ENCODE measurements at places on chromosomes 2 and 18.

DNA sequence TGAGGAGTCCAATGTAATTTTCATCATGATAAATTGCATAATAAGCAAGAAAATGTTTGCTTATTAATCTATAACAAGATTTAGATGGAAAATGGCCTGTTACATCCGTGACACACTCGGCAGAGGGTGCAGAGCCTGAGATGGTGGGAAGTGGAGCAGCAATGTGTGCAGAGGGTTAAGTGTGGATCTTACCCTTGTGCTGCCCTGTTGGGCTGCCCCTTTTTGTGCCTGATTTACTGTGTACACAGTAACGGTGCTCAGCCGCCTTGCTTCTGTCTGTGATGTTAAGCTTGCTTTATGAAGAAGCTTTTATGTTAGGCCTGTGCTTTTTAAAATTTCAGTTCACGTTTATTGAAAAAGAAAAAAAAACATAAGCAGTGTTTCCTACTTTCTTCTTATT is 220.2 kb upstream of the BOD1L2 start:
- DNase-seq: no peak

DNA sequence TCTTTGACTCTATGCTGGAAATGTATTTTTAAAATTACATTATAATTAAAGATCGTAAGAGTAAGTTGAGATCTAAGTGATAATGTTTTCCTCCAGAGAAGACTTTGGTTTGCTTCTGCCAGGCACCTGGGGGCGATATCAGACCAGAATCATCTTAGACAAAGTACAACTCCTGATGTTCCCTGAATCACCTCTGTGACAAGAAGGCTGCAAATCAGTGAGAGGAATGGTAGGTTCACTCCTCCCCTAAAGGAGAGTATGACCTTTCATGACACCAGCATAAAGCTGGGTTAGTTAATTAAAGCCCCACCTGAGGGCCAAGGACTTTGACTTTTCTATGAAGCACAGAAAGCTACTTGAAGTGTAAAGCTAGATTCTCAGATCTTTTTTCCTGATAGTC is 114.4 kb upstream of the DTNA start:
- DNase-seq: peak; percentile 22

DNA sequence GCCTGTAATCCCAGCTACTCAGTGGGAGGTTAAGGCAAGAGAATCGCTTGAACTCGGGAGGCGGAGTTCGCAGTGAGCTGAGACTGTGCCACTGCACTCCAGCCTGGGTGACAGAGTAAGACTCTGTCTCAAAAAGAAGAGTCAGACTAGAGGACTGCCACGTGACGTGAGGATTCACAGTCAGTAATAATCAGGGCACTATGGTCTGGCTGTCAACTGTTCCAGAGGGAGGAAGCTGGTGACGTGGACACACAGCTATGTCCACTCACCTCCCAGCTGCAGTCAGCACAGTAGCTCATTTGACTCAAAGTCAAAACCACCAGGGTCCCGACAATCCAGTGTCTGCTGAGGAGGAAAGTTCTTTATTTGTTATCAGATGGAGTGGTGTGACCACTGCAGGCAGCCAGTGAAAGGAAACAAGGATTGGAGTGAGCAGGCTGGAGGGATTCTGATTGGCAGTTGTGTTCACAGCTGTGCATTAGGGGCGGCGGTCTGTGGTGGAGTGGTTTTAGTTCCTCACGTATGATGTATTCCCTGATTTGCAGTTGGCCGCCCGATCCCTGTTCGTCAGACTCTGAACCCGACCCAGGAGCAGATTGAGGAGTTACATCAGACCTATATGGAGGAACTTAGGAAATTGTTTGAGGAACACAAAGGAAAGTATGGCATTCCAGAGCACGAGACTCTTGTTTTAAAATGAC is 37.9 kb downstream of the MOGAT1 start:
- DNase-seq: peak; percentile 98

- no peak for DNase-seq
Observed at GRCh38 chr2:128217671-128218070, 101.0 kb downstream of the HS6ST1 start.

- no peak for DNase-seq
Observed at GRCh38 chr18:66630831-66631230, 26.9 kb upstream of the CDH19 start.

GRCh38 chr18:26628017-26628416 is 79.7 kb upstream of the KCTD1 start:
- no peak for DNase-seq

DNA sequence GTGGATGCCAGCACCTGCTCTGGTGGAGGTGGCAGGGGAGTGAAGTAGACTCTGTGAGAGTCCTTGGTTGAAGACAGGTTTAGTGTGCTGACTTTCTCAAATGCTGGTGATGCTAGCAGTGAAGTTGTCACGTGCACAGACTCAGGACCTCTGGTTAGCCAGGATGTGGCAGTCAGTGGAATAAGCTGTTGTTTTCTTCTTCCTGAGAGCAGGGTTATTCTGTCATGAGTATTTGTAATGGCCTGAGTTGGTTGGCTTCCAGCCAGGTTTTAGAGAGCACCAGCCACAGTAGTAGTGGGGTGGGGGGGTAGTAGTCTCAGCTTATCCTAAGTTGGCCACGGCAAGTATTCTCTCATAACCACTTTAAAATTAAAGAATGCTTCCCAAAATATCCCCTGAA is 238.5 kb upstream of the FBXO11 start:
- DNase-seq: peak; percentile 27

- DNase-seq: no peak
Observed at GRCh38 chr2:105111365-105112150, 73.7 kb downstream of the MRPS9 start.

GRCh38 chr18:3663870-3664512 is 214.0 kb downstream of the TGIF1 start:
- no peak for DNase-seq

DNA sequence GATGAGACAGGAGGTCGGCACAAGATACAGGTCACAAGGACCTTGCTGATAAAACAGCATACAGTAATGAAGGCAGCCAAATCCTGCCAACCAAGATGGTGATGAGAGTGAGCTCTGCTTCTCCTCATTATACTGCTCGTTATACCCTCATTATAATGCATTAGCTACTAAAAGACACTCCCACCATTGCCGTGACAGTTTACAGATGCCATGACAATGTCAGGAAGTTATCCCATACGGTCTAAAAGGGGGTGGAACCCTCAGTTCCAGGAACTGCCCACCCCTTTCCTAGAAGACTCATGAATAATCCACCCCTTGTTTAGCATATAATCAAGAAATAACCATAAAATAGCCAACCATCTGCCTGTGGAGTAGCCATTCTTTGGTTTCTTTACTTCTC is 224.2 kb downstream of the RBM43 start:
- DNase-seq: no peak

GRCh38 chr2:178477443-178478129 is 814 bp downstream of the FKBP7 start:
- no peak for DNase-seq

DNA sequence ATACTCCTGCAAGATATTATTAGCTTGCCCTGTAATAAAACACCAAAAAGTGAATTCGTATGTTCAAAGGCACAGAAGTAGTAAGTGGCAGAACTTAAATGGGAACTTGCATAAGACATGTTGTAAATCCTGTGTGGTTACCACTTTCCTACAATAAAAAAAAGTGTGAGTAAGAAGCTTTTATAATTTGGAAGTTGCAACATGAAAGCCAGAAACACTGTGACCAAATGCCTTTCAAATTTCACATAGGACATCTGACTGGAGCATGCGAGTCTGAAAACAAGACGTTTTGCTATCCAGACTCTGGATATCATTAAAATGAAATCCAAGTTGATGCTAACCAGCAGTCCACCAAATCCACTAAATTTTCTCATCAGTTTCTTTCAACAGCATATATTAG is 886.2 kb upstream of the NRXN1 start:
- peak; percentile 62 for DNase-seq

- no peak for DNase-seq
Observed at GRCh38 chr2:158728422-158728821, 66.7 kb upstream of the DAPL1 start.

GRCh38 chr2:212939777-212940531 is 211.5 kb downstream of the IKZF2 start:
- DNase-seq: no peak

GRCh38 chr2:29950481-29950880 is 29.1 kb upstream of the ALK start:
- DNase-seq: no peak

DNA sequence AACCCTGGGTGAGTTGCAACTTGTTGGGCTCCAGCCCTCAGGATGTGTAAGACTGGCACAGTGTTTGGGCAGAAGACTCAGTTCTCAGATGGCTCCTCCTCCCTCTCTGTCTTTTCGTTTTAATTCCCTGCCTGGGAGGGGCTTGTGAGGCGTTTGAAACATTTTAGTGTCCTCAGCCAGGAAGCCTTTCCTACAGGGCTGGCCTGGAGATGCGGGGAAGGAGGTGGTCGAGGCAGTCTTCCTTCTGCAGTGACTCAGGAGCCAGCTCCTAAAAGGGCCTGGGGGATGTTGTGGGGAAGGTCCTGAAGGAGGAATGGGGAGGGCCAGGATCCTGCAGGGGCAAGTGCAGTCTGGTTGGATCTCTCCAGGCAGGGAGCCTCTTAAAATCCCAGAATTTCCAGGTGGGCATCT is 22.1 kb upstream of the IGFBP5 start:
- no peak for DNase-seq

- DNase-seq: no peak
Observed at GRCh38 chr2:144669196-144669987, 149.5 kb upstream of the ZEB2 start.

DNA sequence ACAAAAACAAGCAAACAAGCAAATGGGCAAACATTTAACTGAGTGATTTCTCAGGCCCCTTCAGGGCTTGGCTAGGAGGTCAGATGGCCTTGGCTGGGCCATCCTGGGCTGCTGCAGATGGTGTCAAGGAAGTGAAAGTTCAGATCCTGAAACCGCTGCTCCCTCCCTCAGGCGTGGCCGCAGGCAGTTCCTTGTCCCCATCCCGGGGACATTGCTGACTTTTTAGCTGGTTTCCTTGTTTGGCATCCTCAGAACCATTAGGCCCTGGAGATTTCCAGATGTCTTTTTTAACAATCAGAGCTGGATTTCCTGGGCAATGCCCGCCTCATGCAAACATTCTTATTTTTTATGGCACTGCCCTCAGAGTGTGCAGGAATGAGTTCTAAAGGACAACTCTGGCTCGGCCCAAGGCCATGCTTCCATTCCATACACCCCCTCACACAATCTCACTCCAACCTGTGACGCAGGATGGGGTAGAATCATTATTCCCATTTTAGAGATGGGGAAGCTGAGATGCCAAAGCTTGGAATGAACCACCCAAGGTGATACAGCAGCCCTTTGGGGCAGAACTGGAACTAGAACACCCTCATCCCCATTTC is 86.1 kb upstream of the ZCCHC2 start:
- no peak for DNase-seq

DNA sequence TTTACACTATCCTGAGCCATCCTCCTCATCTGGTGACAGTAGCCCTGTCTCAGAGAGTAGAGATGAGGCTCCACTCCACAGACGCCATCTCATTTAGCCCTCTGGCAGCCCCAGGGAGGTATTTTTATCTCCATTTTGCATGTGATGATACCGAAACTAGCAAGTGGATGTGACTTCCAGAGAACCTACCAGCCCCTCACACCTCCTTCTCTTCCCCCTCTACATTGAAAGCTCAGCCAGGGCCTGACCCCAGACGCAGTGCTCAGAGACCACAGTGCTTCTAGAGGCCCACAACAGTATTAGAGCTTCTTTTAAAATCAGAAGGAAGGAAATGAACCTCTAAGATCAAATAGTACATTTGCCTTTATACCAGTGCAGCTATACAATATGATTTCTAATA is 8.3 kb downstream of the GYPC start:
- no peak for DNase-seq

- DNase-seq: no peak
Observed at GRCh38 chr2:34806891-34807290, 1207.8 kb upstream of the FAM98A start.

DNA sequence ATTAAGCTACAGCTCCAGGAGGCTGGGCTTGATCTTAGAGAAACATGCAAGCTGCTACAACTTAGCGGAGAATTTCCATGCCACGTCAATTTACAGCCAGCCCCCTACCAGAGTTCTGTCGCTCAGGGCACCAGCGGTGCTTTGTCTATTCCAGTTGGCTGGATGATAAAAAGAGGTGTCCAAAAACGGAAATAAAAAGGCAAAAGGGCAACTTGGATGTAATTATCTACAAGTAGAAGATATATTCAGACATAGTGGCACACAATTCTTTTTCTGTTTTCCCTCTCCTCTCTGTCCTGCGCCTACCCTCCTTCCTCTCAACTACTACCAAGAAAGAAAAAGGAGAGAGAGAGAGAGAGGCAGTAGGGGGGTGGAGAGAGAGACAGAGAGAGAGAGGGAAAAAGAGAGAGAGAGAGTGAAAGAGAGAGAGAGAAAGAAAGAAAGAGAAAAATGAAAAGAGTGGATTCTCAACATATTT is 363 bp upstream of the RFTN2 start:
- DNase-seq: peak; percentile 75

- DNase-seq: no peak
Observed at GRCh38 chr2:53455094-53455493, 312.5 kb upstream of the CHAC2 start.

GRCh38 chr2:3262437-3263388 is 114.9 kb downstream of the EIPR1 start:
- DNase-seq: no peak

GRCh38 chr2:217932803-217933616 is 69.8 kb downstream of the TNS1 start:
- no peak for DNase-seq

DNA sequence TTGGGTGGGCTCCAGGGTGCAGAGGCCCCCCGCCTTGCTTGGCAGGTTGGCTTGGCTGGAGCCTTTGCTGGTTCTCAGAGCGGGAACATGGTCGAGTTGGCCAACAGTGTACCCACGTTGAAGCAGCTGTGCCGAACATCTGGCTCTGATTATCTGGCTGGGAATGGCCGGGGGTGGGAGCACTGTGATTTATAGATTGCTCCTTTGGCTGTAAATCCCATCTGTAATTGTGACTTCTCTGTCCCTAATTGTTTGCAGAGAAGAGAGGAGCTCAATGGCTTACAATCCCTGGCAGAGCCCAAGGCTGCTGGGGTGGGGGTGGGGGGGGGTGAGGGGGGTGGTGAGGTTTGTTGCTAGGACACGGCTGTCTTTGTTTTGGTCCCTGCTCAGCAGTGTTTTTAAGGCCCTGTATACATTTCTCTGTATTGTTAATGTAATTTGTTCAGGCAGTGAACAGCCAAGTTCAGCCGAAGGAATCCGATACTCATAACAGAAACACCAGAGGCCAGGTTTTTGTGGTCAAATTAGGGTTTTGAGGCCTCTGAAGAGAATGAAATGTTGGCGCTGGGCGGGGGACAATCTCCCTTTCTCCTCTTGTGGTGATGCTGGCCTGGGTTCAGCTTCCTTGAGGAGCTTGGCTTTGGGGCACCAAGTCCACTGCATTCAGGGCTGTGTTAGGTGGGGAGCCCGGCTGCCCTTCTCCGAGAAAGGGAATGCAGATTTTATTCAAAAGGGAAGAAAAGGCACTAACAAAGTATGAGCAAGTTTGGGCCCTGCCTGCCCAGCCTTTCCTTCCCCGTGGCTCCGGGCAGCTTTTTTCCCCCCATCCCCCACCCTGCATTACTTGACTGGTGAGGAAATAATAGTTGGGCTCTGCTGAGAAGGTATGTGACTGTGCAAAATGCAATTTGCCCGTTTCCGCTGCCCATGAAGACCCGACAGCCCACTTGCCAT is 82.5 kb downstream of the TCF7L1 start:
- peak; percentile 86 for DNase-seq

GRCh38 chr2:100135415-100135814 is 7.0 kb downstream of the AFF3 start:
- no peak for DNase-seq

GRCh38 chr18:76678248-76678647 is 144.1 kb upstream of the ZNF236 start:
- DNase-seq: no peak
